Metanephros (tissue), 2 donors: ENCODE measurements at places on chromosomes 11 and 22. TPM values are rescaled to one million over a fixed set of nuclear protein-coding genes. Genes with fewer than 3 reads are reported as not detected.

The OR4A16 gene
- not detected for total RNA-seq

The CEND1 gene
- 0.12 TPM for total RNA-seq

The USP2 gene
- total RNA-seq, result 14.3 TPM

The STK33 gene
- total RNA-seq, result 10.7 TPM

The TRIM48 gene
- not detected for total RNA-seq

The PUS3 gene
- total RNA-seq, result 8.6 TPM

The CDCA5 gene
- total RNA-seq, result 6.4 TPM

The NRIP3 gene
- 1.3 TPM for total RNA-seq

The ZFP91 gene
- 38.0 TPM for total RNA-seq

The INPP5J gene
- 5.0 TPM for total RNA-seq

The TSPO gene
- total RNA-seq, result 76.8 TPM

The CRYBB2 gene
- total RNA-seq, result not detected

The L3MBTL2 gene
- 22.2 TPM for total RNA-seq

The ART5 gene
- total RNA-seq, result 1.8 TPM

The VSIG2 gene
- total RNA-seq, result 4.1 TPM

The OSM gene
- 3.0 TPM for total RNA-seq

The SLC1A2 gene
- 0.88 TPM for total RNA-seq

The FAM180B gene
- total RNA-seq, result 0.70 TPM

The LRRC10B gene
- 3.4 TPM for total RNA-seq

The PVALB gene
- total RNA-seq, result 4.1 TPM

The LMNTD2 gene
- 2.3 TPM for total RNA-seq

The MS4A4A gene
- 7.9 TPM for total RNA-seq

The KDM4E gene
- not detected for total RNA-seq

The SMTN gene
- 107 TPM for total RNA-seq

The BCO2 gene
- total RNA-seq, result 6.7 TPM

The CLCF1 gene
- total RNA-seq, result 3.5 TPM

The CHST1 gene
- 5.7 TPM for total RNA-seq

The CCDC157 gene
- 6.4 TPM for total RNA-seq

The ESRRA gene
- total RNA-seq, result 29.7 TPM

The HBG1 gene
- total RNA-seq, result 65.3 TPM

The OR6A2 gene
- 0.41 TPM for total RNA-seq

The GP1BB gene
- 16.9 TPM for total RNA-seq

The CELSR1 gene
- total RNA-seq, result 32.1 TPM

The SCUBE2 gene
- 13.6 TPM for total RNA-seq

The KCNJ11 gene
- 17.0 TPM for total RNA-seq

The SPI1 gene
- total RNA-seq, result 19.0 TPM

The SF3B2 gene
- total RNA-seq, result 110 TPM
